ENCODE measurements at places on chromosomes 12 and 14.

DNA sequence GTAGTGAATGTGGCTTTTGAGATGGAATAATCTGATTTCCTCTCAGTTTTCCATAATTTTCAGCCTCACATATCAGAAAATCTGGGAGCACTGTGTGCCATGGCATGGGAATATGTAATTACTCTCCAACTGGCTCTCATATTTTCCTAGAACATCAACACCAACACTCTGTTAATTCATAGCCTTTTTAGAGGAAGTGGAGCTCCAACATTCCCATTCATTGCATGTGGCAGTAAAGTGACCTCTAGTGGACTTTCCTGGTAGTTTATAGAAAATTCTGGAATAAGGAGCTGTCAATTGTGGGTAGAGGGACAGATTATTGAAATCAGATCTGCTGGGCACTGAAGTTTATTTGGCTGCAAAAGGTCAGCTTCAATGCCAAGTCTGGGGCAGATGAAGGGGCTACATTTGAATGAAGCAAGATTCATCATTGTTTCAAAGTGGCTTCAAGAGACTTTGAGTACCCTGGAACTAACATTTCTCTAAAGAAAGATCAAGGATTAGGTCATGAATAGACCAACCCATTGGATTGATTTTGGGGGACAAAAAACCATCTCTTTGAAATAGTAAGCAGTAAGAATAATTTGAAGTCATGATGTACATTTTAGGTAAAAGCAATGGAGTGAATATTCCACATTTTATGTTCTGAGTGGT is 23.6 kb upstream of the USP44 start:
- DNase-seq = no peak

- no peak for DNase-seq
These were observed 8.0 kb upstream of the SSTR1 start for GRCh38 chr14:38199739-38200138.

DNA sequence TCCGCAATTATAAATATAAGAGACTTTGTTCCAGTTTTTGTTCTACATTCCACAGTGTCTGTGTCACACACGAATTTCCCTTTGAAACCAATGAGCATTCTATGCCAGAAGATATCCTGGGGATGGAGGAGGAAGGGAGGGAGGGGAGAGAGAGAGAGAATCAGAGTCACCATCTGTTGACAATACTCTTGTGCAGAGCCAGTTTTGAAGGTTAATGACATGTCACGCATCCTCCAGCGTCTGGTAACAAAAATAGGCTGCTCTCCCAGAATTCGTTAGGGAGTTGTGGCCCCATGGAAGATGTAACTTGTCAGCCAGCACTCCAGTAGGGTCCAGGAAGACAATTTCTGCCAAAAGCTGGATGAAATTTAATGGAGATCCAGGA is 213.5 kb upstream of the KRR1 start:
- no peak for DNase-seq

- DNase-seq = no peak
These were observed 11.2 kb downstream of the SERPINA3 start for GRCh38 chr14:94623422-94623809.

- no peak for DNase-seq
These were observed 2.3 kb downstream of the SLC25A29 start for GRCh38 chr14:100303925-100304324.

DNA sequence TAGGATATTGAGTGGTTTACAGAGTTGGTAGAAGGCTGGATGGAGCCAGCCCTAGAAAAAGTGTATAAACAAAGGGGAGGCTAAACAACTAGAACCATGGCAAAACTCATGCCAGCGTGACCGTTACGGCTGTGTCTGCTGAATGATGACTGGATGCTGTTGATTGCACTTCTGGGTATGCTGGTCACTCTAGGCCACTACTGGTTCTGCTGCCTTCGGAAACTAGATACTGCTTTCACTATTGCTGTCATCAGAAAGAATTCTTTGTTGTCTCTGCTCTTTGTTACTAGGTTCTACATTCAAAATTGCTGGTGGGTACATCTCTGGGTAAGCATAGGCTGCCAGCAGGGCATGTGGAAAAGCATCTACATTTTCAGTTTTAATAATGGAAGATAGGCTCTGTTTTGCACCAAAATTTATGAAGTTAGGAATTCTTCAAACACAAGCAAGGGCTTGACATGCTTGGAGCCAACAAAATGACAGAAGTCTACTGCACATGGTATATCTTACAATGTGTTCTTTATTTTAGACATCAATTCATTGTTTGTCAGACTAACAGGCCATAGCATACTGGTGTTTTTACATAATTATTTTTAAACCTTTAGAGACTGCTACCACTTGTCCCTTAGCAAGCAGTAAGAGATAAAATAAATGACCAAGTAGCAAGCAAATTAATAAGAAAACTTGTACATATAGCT is 15.4 kb downstream of the MON2 start:
- DNase-seq = no peak

DNA sequence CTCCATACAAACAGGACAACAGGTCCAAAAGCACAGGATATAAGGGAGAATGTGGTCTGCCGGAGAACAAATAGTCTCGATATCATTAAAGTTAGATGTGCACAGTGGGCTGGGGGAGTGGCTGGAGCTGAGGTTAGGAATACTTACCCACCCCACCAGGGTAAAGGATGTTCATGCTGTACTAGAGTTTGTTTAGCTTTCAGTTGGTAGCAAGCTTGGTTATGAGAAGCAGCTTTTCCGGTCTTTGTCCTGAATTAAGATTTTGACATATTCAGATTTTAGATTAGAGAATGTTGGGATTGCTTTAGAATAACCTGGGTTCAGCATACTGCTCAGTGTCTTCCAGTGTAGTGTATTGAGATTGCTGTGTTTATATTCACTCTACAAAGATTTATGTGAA is 16.7 kb downstream of the RASSF8 start:
- no peak for DNase-seq

DNA sequence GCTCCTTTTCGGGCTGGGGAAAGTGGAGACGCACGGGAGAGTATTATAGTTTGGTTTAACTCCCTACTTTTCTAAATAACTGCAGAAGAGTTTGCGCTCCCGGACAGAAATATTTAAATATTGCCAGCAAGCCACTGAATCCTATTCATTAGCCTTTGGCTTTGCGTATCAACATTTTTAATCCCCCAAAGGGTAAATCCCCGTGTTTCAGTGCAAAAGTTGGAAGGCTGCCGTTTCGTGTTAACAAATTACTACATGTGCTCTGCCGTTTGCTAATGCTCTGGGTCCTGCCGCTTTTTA is 372 bp upstream of the DPF3 start:
- no peak for DNase-seq

- DNase-seq = no peak
These were observed 18.9 kb upstream of the CD27 start for GRCh38 chr12:6425590-6426531.

- no peak for DNase-seq
These were observed 12.0 kb downstream of the TM7SF3 start for GRCh38 chr12:27002141-27002540.

DNA sequence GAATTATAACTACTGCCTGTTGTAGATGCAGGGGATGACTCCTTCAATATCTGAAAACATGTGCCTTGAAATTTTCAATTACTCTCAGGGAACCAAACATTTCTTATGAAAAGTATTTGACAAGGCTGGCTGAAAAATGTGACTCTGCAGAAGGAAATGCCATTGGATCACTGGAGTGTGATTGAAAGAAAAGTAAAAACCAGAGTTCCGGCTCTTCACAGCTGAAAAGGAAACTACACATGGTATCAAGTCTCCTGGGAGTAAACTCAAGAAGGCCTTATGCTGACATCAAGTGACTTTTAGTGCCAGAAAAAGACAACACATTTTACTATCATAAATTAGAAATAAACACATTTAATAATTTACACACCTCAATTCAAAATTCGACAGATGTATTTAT is 693.0 kb downstream of the LRFN5 start:
- DNase-seq = no peak

GRCh38 chr12:1630827-1631591 is 2.0 kb downstream of the WNT5B start:
- DNase-seq = no peak

DNA sequence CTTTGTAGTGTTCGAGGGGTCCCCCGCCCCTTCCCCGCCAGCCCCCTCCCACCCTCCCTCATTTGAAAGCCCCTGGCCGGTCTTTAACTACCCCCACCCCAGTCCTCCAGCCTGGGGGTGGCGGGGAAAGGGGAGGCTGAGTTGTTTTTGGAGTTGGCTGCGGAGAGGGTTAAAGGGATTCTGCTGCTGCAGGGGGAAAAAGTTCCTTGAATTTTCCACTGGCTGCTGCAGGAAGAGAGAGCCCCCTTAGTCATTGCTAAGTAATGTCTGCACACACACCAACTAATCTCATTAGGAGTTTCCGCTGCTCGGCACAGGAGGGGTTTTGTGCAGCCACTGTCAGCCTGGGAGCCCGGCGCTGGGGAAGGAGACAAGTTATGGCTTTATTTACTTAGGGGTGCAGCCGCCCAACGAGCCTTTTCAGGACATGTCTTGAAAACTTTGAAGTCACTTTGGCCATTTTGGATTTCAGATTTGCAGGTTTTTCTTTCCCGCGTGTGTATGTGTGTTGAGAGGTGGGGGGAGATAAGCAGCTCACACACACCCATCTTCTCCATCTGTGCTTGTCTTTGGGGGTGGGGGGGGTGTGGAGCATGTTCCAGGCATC is 1.8 kb downstream of the ELK3 start:
- DNase-seq = no peak

DNA sequence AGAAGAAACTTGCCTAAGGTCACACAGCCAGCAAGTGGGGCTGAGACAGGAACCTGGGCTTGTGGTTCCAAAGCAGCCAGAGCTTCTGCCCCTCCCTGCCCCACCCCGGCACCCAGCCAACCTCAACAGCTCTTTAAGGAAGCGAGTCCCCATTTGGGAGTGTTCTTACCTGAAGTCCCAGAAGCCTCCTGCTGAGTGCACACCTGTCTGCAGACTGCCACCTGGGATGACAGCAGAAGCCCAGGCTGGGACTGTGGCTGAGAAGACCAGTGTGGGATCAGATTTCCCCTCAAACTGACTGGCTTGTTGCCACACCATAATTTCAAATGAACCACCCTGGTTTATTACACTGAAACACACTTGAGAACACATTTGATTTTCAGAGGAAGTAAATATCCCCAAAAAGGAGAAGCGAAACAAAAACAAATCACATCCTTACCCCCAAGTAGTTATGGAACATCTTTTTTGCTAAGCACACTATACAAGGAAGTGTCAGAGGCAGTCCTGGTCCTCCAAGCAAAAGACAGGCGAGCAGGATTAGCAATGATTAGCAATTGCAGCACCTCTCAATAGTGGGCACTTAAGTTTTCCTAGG is 6.3 kb upstream of the RIN3 start:
- no peak for DNase-seq

GRCh38 chr14:67522270-67522669 is 10.8 kb upstream of the PLEKHH1 start:
- DNase-seq = no peak

GRCh38 chr12:46617167-46617566 is 208.6 kb downstream of the SLC38A4 start:
- DNase-seq = no peak

DNA sequence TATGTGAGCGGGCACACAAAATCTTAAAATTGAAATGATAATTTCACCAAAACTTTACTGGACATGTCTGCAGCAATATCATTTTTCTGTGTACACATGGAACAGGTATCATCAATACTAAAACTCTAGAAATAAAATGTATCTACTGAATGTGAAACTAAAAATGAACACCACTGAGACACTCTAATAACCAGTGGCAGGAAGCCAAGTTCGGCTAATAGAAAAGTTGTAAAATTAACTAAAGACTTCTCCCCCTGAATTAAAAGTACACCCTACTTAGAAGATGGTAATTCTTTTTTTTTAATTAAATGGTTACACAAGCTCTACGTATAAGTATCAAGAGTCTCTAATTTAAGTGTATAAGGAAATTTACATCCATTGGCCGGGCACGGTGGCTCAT is 227.2 kb downstream of the MED13L start:
- DNase-seq = no peak

GRCh38 chr12:33529810-33530209 is 90.2 kb upstream of the SYT10 start:
- no peak for DNase-seq

All from stimulated activated CD4-positive, alpha-beta T cell treated with anti-CD3 and anti-CD28 coated beads, Interleukin-1b, Interleukin-23, amount 100 ng/mL, for 1 hour (primary cell).